HS-5 (cell line): ENCODE measurements at places on chromosomes 3 and 15.

- DNase-seq = no peak
Observed at GRCh38 chr3:97306226-97306625, 458.3 kb upstream of the ARL6 start.

- DNase-seq = no peak
Observed at GRCh38 chr3:28673446-28673845, 324.8 kb upstream of the AZI2 start.

GRCh38 chr3:102124704-102125103 is 275.4 kb downstream of the NFKBIZ start:
- DNase-seq = no peak

DNA sequence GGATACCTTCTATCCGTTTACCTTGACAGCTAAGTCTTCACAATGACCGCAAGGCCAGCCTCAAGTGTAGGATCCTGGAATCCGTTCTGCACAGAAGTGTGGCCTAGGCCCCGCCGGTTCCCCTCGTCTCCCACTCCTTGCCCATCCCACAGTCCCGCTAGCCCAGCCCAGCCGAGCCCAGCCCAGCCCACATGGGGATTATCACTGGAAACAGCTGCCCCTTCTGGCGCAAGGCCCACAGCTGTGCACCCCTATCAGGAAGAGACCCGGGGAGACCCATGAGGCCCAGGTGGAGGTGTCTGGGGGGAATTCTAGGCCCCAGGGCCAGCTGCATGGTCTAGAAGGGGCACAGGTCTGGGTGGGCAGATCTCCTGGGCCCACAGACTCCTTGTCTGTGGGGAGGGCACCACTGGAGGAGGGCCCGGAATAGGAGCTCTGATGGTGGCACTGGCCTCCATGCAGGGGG is 27.9 kb upstream of the KLF13 start:
- no peak for DNase-seq

DNA sequence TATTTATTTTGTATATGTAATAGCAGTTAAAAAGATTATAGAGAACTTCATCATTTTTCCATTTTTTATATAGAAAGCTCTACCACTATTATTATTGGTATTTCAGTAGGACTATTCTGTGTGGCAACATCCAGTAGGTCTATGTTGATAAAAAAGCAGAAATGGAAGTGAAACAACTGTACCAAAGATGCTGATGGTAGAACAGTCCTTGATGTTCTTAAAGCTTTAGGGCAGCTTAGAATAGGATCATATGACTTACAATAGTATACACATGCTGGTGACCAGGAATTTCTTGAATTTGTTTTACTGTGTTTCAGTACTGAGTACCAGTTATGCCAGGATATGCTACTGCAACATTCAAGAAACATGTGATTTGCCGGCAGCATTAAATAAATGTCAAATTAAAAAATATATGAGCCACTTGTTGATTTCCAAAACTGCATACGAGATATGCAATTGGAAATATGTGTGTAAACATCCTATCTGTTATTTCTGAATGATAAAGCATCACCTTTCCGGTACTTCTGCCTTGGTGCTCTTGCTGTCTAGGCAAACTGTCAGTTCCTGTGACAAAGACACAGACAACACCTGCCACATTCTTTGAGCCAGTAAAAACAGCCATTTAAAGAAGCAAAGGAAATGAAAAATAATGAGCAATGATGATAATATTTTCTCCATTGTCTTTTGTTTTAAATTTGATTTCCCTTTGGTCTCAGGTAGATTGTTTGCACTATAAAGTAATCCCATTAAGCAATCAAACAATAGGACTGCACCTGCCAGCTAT is 649.2 kb downstream of the ZPLD1 start:
- no peak for DNase-seq

DNA sequence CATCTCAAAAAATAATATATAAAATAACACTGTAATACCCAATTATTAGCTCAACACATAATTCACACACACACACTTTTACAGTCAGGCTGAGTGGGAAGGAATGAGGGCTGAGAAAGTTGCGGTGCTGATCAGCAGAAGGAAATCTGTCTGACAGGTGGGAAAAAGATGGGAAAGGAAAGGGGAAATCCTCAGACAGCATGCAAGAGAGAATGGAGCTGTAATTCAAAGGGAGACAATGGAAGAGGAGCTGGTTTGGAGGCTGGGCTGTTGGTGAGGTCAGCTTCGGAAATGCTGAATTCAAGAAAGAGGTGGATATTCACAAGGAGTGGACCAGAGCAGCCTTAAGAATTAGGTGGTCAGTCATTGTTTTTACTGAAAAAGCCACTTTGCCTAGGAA is 121.6 kb upstream of the LMOD3 start:
- no peak for DNase-seq

DNA sequence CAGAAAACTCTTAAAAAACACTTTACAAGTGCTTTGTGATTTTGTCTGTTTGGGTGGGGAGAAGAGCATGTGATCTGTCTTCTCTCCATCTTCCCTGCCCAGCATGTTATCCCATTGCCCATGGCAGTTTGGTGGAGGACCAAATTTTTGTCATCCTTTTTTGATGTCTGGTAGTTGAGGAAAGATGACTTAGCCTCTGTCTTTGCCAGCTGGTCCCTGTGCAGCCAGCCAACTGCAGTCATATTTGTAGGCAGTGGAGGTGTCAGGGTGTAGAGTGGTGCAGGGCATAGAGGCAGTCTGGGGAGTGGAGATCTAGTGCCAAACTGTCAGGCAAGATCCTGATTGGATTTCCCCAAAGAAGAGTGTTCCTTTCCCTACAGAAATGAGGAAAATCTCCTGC is 40.7 kb downstream of the GASK1A start:
- no peak for DNase-seq

GRCh38 chr3:184486614-184487013 is 75.0 kb upstream of the EPHB3 start:
- DNase-seq = no peak

DNA sequence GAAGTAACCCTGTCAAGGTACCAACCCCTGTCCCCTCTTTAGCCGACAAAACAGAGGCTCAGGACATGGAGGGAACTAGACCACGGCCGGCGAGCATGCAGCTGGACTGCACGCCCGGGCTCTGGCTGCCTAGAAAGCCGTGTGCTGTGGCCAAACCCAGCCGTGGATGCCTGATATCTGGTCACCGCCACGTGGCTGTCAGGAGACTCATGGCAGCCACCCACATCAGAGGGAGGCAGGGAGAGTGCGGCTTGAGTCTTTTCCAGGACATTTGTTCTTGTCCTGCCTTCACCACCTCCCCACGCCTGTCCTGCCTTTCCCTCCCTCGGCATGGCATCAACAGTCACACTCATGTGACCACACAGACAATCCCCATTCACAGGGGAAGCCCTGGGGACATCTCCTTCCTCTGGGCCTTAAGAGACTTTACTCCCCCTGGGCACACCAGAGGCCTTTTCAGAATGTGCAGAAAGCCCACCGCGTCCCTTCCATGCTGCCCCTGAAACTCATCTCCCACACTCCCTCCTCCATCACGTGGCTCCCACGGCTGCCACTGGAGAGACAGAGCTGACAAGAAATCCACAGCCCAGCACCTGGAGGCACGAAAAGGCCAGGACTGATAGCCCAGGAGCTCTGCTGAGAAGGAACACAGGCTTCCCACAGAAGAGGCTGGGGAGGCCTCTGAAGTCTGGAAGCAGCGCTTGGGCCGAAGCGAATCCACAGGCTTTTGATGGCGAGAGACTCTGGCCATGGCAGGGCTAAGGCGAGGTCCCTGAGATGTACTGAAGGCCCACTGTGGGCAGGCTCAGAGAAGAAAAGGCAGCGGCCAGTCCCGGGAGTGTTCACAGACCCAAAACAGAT is 71.2 kb upstream of the IQSEC1 start:
- DNase-seq = no peak

DNA sequence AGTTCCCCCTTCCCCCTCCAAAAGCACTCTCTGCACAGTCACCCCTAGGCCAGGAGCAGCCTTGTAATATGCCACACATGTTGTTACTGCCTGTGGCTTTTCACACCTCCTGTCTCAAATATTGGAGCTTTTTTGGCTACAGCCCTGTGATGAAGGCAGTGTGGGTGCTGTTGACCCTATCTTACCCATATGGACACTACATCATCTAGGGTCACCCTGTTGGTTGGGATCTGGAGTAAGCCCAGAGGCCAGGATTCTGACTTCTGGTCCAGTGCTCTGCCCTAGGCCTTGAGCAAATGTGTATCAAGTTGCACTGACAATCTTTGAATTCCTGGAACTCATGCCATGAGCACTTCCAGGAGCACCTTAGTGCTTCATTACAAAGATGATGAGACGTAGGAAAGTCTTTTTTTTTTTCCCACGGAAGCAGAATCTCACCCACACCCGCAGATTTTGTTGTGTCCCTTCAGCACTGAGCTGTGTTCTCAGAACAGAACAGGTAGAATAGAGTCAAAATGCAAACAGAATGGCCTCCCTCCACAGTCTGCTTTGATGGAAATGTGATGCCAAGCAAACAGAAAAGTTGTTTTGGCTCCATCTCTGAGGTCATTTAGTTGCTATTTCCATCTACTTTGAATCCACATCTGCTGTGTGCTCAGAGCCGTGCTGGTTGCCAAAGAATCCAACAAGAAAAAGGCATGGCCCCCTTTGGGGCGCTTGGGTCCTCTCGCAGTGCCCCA is 49.6 kb downstream of the SMAD3 start:
- DNase-seq = no peak

DNA sequence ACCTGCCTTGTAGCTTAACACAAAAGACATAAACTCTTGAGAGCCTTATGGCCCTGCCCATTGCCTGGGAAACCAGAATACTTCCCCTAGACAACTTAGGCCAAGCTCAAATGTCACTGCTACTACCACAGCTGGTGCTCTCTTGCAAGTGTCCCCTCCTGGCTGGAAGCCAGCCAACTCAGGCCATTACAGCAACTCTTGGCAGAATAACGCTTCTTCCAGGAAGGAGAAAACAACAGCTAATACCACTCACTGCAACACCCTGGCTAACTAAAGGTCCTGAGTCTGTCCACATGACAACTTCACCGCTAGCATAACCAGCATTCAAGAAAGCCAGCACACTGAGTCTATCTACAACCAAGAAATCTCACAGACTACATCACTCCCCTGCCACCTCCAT is 5.1 kb upstream of the B4GALT4 start:
- DNase-seq = no peak

- DNase-seq = no peak
Observed at GRCh38 chr15:59644756-59645155, 12.6 kb downstream of the GTF2A2 start.

DNA sequence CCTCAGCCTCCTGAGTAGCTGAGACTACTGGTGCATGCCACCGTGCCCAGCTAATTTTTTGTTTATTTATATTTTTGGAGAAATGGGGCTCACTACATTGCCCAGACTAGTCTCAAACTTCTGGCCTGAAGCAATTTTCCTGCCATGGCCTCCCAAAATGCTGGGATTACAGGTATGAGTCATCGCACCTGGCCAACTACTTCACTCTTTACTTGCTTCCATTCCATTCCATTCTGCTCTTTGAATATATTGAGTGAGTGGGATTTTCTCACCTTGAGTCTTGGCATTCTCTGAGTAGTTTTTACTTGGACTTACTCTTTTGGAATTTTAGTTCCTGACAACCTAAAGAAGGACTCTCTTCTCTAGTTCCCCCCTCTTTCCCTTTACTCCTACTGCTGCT is 93.8 kb upstream of the UNC13C start:
- no peak for DNase-seq

DNA sequence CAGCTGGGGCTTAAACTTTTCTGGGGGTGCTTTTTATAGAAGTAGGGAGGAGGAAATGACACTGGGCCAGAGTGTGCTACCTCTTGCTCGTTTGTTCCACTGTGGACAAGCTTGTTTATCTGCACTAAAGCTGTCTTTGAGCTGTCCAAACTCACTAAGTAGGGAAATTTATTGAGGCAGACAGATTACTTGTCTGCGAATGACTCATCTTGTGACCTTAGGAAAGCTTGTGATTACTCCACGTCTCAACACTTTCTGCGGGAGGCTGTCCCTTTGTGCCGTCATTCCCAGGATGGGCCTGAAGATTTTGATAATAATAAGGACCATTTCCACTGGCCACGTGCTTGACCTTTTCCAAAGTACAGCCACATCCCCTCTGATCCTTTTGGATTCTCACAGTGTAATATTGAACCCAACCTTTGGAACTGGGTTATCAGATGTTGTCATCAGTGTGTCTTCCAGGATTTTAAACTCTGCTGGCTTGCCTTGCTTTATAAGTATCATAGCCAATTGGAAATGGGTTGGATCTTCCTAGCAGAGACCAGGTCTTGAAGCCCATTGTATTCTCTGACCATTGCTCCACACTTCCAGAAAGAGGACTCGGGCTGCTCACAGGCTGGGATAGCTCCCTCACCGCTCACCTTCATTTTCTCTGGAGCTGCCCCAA is 84.7 kb downstream of the AGBL1 start:
- no peak for DNase-seq

- DNase-seq = no peak
Observed at GRCh38 chr3:11226042-11226370, 46.2 kb upstream of the ATG7 start.

- no peak for DNase-seq
Observed at GRCh38 chr3:66504850-66505641, 4.2 kb upstream of the LRIG1 start.

DNA sequence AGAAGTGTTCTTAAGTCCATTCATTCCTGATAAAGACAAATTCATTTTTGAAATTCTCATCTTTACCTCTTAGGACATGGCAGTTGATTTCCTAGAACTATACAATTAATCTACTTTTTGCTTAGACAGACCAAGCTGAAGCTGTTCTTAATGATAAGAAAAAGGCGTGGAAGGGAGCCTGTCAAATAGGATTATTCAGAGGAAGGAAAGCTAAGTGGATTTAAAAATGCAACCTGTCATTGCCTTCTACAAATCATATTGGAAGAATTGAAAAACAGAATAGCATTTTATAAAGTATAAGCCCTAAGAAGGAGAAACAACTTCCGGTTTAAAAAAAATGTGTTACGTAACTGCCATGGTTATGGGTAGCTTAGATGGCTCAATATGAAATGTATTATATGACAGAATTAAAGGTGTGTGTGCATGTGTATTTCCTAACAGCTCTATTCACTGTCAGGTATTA is 81.2 kb upstream of the RAP2B start:
- DNase-seq = no peak

GRCh38 chr3:43372809-43373559 is 86.6 kb downstream of the SNRK start:
- no peak for DNase-seq

DNA sequence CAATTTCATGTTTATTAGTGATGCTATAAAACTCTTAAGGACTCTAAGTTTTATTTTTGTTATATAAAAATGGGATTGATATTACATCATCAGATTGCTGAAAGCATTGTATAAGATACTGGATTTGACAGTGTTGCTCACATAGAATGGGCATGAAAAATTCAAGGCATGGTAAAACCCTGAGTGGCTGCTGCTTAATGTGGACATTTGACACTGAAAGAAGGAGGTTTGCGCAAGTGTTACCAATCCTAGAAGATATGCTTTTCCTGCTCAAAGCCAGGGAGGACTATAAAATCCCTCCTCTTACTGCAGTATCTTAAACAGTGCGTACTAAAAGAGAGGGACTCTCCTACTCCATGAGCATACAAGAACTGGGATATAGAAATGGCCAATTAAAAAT is 65.8 kb upstream of the PTX3 start:
- no peak for DNase-seq
